ENCODE measurements at places on chromosomes 2 and 18.

DNA sequence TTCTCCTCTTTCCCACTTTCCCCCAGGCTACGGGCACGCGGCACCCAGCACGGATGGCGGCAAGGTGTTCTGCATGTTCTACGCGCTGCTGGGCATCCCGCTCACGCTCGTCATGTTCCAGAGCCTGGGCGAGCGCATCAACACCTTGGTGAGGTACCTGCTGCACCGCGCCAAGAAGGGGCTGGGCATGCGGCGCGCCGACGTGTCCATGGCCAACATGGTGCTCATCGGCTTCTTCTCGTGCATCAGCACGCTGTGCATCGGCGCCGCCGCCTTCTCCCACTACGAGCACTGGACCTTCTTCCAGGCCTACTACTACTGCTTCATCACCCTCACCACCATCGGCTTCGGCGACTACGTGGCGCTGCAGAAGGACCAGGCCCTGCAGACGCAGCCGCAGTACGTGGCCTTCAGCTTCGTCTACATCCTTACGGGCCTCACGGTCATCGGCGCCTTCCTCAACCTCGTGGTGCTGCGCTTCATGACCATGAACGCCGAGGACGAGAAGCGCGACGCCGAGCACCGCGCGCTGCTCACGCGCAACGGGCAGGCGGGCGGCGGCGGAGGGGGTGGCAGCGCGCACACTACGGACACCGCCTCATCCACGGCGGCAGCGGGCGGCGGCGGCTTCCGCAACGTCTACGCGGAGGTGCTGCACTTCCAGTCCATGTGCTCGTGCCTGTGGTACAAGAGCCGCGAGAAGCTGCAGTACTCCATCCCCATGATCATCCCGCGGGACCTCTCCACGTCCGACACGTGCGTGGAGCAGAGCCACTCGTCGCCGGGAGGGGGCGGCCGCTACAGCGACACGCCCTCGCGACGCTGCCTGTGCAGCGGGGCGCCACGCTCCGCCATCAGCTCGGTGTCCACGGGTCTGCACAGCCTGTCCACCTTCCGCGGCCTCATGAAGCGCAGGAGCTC, 35.4 kb downstream of the KCNK3 start:
- no peak for DNase-seq

DNA sequence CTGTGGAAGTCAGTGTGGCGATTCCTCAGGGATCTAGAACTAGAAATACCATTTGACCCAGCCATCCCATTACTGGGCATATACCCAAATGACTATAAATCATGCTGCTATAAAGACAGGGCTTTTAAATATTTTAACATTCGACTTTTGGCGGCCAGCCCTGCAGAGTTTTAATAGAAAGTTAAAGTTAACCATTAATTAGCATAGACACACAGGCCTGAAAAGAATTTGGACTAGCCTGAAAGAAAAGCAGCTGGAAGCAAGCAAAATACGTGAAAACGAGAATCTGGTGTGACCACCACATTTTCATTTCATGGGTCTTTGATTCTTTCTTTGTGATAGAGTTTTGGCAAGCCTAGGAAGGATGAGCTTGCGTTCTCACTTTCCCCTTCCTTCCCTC, 184.0 kb downstream of the SCG2 start:
- DNase-seq: no peak

DNA sequence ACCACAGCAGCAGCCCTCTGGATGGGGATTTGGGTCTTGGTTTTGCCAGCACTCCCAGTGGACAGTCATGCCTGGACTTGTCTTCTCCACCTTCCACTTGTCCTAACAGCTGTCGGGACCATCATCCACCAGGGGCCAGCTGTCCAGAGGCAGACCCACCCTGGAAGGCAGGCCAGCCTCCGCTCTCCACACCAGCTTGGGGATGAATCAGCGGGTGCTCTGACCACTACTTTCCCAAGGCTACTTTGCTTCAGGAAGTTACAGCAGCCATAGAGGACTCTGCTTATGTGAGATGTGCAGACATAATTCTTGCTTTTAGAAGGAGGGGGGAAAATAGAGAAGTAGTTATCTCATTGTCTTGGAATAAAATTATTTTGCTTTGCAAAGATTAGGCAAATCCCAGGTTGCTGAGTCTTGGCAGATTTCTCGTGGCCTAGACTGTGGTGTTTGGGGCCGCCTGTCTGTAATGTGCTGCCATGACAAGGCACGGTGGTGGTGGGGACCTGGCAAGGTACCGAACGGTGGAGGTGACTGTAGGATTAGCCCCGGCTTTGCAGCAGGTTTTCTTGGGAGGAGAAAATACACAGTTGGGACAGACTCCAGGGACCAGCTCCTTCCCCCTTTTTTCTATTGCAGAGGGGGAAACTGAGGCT, 148.7 kb downstream of the AGAP1 start:
- no peak for DNase-seq

DNA sequence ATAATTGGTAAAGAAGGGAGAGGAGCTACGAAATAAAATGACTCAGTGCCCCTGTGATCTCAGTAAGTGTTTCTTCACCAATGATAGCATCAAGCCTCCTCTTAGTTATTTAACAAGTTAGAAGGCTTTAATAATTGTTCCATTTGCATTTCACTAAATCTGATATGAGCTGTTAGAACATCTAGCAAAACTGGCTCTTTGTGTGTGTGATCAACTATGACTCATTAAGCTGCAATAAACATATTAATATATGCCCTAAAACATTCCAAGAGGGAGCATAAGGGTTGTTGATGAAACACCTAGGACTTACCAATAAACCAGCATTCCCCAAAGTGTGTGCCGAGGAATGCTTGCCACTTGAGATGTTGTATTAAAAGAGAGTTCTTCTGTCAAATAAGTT, 115.2 kb downstream of the OSBPL6 start:
- no peak for DNase-seq

- no peak for DNase-seq
Measured at GRCh38 chr2:17646838-17647701, 106.5 kb downstream of the SMC6 start.

DNA sequence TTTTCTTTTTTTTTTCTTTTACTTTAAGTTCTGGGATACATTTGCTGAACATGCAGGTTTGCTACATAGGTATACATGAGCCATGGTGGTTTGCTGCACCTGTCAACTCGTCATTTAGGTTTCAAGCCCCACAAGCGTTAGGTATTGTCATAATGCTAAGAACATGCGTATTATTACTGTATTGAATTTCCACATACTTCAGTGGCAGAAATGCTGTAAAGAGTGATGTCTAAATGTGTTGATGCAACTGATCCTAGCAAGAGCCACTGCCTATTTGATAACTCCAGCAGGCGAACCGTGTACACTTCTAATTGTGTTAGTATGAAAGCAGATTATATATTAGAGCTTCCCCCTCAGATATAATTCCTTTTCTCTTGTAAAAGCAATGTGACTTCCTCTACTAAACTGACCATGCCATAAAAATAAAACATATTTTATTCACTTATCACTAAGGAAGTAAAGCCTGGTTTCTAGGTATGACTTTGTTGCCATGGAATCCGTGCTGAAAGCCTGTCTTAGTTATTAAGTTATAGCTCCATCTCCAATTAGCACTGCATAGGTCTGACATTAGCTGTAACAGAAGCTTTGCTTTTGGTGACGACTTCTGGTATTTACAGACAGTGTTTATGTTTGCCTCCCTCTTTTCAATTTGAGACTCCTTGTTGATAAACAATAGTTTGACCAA, 280.0 kb downstream of the GALR1 start:
- peak; percentile 8 for DNase-seq
